Astrocyte (in vitro differentiated cells and primary cell): ENCODE measurements at places on chromosomes 4 and X. TPM values are rescaled to one million over a fixed set of nuclear protein-coding genes. Genes with fewer than 3 reads are reported as not detected.

Gene DKK2
- total RNA-seq, result 2.1 and 3.3 TPM in 2 replicates

Gene MAMLD1
- total RNA-seq, result 6.6 TPM in 2 replicates

Gene IGSF1
- total RNA-seq, result 2.5 and 3.5 TPM in 2 replicates

Gene MAP7D2
- 1.2 and 1.3 TPM in 2 replicates for total RNA-seq

Gene MAOB
- total RNA-seq, result 0.20 and 0.77 TPM in 2 replicates

Gene PAGE4
- total RNA-seq, result not detected in 2 replicates

Gene SPANXD
- total RNA-seq, result not detected in 2 replicates

Gene C4orf54
- not detected in 2 replicates for total RNA-seq
